Activated T-cell treated with anti-CD3 and anti-CD28 coated beads, Interleukin-2, amount 50 U/mL, for 24 hours (primary cell): ENCODE measurements at places on chromosomes 1 and 21.

- peaks cover 40% of the 10 kb centered on the region for H3K4me1 ChIP-seq
- H3K4me3 ChIP-seq = peak overlapping the region; percentile 94
- peak overlapping the region; percentile 95 for H3K27ac ChIP-seq
- DNase-seq = no peak
- no peaks in the 10 kb centered on the region for H3K27me3 ChIP-seq
Measured at GRCh38 chr1:39576016-39576657, 453 bp downstream of the PABPC4 start.

- H3K27ac ChIP-seq = no peak overlapping the region
- H3K4me1 ChIP-seq = no peaks in the 10 kb centered on the region
- H3K36me3 ChIP-seq = no peaks in the 10 kb centered on the region
- no peak for DNase-seq
- H3K27me3 ChIP-seq = peaks cover 13% of the 10 kb centered on the region
- no peak overlapping the region for H3K4me3 ChIP-seq
Measured at GRCh38 chr1:184212649-184213314, 161.3 kb downstream of the TSEN15 start.

- H3K4me1 ChIP-seq = no peaks in the 10 kb centered on the region
- H3K27me3 ChIP-seq = peaks cover 22% of the 10 kb centered on the region
- H3K4me3 ChIP-seq = no peak within 1 kb of the TSS
- no peaks in the 10 kb centered on the region for H3K36me3 ChIP-seq
Measured at GRCh38 chr1:47189844-47190508, at the start of gene PDZK1IP1. Gene PDZK1IP1 (minus strand): TSS chr1:47190036. CDS start chr1:47189932, 104 bp downstream.

DNA sequence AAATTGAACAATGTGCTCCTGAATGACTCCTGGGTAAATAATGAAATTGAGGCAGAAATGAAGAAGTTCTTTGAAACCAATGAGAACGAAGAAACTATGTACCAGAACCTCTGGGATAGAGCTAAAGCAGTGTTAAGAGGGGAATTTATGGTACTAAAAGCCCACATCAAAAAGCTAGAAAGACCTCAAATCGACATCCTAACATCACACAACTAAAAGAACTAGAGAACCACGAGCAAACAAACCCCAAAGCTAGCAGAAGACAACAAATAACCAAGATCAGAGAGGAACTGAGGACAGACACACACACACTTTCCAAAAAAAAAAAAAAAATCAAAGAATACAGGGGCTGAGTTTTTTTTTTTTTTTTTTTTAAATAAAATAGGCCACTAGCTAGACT is 564.2 kb downstream of the SMYD3 start:
- H3K27me3 ChIP-seq = no peaks in the 10 kb centered on the region
- DNase-seq = no peak
- no peak overlapping the region for H3K4me3 ChIP-seq
- H3K4me1 ChIP-seq = peaks cover 23% of the 10 kb centered on the region
- no peaks in the 10 kb centered on the region for H3K36me3 ChIP-seq
- peak overlapping the region; percentile 5 for H3K27ac ChIP-seq

- no peaks in the 10 kb centered on the region for H3K36me3 ChIP-seq
- no peaks in the 10 kb centered on the region for H3K4me1 ChIP-seq
- no peak for DNase-seq
- H3K27ac ChIP-seq = no peak overlapping the region
Measured at GRCh38 chr1:228555074-228555994, 68.2 kb downstream of the RNF187 start.

- no peak for DNase-seq
- H3K27ac ChIP-seq = no peak overlapping the region
- peaks cover 14% of the 10 kb centered on the region for H3K27me3 ChIP-seq
- H3K4me3 ChIP-seq = no peak overlapping the region
- H3K36me3 ChIP-seq = no peaks in the 10 kb centered on the region
Measured at GRCh38 chr1:7298749-7299151, 472.3 kb upstream of the VAMP3 start.

DNA sequence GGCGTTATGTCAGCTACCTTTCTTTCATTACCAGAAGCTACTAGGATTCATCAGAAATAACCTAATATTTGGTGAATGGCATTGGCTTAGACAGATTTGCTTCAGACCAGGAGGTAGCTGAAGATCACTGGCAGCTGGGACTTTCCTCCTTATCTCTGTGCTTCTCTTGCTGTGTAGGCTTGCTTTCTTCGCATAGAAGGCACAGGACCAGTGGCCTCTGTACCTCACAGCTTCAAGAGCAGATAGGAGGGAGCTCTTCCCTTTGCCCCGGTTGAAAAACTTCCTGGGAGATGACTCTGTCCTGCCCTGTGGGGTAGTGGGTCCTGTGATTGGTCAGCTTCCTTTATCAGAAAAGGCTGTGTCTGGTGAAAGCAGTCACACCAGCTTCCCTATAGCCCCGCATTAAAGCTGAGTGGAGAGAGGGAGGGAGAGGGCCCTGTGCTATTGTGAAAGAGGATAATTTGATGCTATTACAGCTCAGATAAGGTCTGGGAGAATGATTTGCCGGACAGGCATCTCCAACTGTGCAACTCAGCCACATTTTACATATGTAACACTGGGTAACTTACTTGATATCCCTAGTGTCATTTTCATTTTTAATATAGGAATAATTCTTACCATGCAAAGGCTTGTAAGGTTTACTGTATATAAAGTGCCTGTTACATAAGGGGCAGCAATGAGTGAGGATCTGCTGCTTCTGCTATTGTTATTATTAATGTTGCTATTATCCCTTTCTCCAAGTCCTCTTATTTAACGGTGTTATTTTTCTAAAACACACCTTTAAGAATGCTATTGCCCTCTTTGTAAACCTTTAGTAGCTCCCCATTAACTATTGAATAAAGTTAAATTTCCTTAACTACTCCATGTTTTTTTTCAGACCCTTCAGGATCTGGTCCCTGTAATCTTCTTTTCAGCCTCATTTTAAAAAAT is 31.6 kb downstream of the OSBPL9 start:
- H3K27me3 ChIP-seq = no peaks in the 10 kb centered on the region
- peaks cover 21% of the 10 kb centered on the region for H3K36me3 ChIP-seq
- peaks cover 7% of the 10 kb centered on the region for H3K4me1 ChIP-seq
- DNase-seq = no peak
- H3K27ac ChIP-seq = no peak overlapping the region
